ENCODE measurements at places on chromosomes 4 and X.

GRCh38 chr4:110620322-110620690 is 2.6 kb downstream of the PITX2 start:
- no peak for DNase-seq

DNA sequence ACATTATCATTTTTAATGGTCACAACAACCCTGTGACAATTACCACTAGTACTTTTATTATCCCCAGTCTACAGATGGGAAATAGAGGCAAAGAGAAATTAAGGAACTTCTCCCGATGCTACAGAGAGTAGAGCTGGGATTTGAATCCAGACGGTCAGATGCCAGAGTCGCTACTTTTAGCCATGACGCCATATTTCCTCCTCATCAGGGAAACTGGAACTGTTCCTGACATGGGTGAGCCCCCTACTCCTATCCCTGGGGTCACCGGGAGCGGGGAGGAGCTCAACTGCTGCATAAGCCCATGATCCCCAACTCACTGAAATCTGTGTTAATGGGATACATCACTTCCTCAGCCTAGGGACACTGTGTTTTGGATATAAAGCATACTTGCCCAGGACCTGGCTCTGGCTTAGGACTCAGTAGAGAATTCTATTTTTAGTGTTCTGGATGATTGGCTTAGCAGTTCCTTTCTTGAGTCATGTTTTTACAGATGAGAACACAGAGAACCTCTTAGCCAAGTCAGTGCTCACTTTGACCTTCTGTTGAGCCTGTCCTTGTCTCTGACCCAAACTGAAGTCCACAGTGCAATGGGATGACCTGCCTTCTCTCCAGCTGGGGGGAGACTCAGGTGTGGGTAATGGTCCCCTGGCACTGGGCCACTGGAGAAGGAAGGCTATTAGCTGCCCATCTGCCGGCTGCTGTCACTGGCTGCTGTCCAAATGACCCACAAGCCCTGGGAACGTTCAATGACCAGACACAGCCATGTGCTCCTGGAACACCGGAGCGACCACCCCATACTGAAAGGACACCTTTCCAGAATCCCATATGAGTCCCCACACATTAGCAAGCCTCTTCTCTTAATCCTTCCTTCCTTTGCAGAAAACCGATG is 90.8 kb upstream of the SHISA3 start:
- no peak for DNase-seq

DNA sequence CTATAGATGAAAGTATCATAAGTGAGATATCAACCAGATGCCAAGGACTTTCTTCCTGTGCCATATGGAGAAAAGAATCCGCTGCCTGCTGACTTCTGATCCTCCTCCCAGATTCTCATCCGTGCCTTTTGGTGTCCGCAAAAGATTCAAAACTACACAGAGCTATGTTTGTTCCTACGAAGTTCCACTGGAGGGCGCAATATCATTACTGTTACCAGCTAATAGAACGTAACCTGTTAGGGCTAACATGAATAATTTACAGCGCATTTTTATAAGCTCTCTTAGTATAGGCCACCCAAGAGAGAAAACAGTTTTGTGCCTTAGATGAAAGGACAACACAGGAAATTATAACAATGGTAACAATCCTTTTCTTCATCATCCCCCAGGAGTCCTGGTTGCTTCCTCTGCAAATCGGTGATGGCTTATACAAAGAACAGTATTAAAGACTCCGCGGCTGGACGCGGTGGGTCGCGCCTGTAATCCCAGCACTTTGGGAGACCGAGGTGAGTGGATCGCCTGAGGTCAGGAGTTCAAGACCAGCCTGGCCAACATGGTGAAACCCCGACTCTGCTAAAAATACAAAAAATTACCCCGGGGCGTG is 22.8 kb upstream of the CENPVL3 start:
- no peak for DNase-seq

DNA sequence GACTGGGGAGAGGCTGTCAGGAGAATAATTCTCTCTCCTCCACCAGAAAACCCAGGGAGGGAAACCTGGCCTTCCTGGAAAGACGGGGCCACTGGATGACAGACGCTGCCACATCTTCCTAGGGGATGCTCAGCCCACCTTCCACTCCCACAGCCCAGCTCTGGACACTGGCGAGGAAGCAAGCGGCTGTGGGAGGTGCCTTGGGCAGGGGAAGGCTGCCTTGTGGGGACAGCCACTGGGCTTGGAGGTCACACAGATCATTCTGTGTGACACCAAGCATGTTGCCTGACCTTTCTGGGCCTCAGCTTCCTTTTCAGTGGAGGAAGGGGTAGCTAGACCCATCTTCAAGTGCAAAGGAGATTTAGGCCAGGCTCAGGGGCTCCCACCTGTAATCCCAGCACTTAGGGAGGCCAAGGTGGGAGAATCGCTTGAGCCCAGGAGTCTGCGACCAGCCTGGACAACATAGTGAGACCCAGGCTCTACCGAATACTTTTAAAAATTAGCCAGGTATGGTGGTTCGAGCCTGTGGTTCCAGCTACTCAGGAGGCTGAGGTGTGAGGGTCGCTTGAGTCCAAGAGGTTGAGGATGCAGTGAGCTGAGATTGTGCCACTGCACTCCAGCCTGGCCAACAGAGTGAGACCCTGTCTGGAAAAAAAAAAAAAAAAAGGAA is 9.8 kb upstream of the MSX1 start:
- peak; percentile 4 for DNase-seq
